ENCODE measurements at places on chromosomes 5 and 9.

DNA sequence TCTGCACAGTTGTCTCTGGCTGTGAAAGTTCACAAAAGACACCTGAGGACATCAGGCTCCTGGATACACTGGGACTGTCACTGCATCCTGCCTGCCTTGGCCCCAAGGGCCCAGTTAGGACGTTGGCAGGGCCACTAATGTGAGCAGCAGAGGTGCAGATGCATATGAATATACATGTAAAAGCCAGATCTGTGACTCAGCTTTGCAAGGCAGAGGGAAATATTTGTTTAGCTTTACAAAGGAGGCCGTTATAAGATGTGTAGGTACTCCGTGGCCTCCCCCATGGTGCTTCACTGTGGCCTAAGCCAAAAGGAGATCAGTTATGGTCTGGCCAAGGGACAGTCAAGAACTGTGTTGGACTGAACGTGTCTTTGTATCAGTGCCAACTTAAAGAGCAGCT, 4.1 kb upstream of the C1QTNF3 start:
- no peak for DNase-seq

- DNase-seq: no peak
These were observed 45.7 kb upstream of the IRX2 start for GRCh38 chr5:2797160-2797559.

DNA sequence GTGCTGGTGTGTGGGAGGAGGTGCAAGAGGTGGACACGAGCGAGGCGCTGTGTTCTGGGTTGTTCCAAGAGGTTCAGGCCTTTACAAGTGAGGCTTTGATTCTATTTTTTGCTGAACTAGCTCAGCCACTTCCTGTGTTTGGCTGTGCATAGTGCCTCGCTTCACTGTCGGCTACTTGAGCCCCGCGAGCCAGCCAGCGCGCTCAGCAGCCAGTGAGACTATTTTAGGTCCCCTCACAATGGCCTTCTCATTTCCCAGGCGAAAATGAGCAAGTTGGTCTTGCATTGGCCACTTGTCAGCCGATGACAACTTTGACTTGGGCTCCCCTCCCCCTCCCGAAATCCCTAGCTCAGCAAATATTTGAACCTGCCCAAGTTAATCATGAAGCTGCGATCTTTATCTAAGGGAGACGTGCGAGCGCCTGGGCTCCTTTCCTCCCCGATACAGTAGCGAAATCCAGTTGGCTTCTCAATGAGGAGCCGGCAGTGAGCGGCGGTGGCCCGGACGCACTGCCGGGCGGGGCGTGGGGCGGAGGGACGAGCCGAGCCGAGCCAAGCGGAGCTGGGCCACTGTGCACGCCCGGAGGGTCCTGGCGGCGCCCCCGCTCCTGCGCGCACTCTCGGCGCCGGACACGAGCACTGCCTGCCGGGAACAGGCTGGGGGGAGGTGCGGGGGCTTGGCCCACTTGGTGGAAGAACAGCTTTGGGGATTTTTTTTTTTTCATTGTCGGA, 72.6 kb downstream of the PIK3R1 start:
- peak; percentile 96 for DNase-seq

DNA sequence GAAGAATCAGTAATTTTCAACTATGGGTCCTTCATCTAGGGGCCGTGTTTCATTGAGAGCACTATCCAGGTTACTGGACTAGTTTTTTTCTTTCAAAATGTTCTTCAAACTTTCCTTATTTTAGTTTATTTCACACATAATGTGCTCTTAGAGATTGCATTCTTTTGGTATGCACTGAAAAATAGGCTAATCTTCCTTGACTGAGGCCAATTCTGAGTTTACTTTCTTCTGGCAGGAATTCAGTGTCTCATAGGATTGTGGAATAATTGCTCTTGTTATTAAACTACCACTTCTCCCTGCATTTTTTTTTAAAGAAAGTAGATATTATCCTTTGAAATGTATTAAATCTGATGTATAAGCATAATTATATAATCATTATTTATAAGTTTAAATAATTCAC, 624.5 kb downstream of the RAB3C start:
- no peak for DNase-seq

DNA sequence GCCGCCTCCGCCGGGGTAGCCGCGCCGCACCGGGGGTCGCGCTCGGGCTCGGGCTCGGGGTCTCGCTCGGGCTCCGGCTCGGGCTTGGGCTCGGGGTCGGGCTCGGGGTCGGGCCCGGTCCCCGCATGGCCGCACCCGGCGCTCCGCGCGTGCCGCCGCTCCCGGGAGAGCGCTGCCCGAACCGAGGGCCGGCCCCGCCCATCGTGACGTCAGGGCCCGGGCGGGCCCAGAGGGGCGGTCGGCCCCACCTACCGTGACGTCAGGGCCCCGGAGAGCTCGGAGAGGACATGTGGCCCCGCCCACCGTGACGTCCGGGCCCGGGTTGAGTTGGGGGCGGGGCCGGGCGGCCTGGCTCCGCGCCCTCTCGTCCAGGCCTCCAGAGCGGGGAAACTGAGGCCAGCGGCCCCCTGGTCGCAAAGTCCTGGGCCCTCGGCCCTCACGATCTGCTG, at the start of gene NSMF:
NSMF (minus strand) TSS at position 183 of the 449 bp plus-strand sequence. CDS start 232 bp downstream, outside the sequence.
- DNase-seq: peak; percentile 91

Measured in pons (tissue), 1 donor.